Hypothalamus (tissue), 51 donors: ENCODE measurements at places on chromosomes 6 and 20.

DNA sequence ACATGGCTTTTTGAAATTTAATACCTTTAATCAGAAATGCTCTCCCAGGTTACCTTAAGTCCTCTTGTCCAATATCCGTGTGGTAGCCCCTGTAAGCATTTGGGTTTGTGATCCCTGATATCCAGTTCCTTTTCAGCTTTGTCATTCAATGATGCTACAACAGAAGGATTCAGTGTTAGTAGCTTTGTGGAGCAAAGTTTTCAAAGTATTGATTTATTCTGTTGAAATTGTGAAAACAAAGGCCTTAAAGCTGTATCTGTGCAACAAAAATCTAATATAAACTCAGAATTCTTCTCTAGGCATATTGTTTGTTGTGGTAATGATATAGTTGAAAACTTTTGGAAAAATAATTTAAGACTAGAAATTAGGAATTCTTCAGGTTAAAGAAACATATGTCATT lies 91.9 kb downstream of the ADGRB3 start:
- no peak for DNase-seq

- no peak for DNase-seq
Measured at GRCh38 chr6:83047065-83047754, 18.4 kb downstream of the UBE3D start.

- DNase-seq: no peak
Measured at GRCh38 chr6:72975352-72975752, 249.9 kb downstream of the KHDC1L start.

- DNase-seq: no peak
Measured at GRCh38 chr6:18141805-18142590, 12.9 kb downstream of the TPMT start.

DNA sequence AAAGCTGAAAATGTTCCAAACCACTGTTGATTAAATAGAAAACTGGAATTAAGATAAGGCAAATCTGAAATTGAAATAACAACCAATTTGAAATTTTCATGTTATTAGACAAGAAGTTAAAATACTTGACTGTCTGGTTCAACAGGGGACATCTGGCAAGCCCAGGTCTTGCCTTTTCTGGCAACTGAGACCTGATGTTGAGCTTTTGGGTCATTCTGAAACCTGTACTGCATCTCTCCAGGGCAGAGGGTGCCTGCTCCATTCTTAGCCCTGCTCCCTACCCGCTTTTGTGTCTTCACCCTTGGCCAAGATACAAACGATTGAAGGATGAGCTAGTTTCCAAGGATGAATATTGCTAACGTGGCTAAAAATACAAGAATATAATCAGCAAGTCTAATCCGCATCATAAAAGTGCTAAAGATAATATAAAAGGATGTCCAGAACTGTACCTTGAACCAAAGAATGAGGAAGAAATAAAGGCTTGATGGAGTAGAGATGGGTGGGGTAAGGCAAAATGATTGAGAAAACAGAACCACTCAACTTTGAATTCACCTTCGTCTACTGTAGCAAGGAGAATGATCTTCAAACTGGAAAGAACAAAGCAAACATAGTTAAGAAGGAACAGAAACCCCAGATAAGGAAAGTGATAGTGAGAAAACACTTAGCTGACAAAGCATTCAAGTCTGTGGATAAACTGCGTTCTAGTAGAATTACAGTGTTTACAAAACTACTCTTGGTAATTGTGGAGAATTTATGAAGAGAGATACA lies 109.8 kb upstream of the MAN1A1 start:
- no peak for DNase-seq

DNA sequence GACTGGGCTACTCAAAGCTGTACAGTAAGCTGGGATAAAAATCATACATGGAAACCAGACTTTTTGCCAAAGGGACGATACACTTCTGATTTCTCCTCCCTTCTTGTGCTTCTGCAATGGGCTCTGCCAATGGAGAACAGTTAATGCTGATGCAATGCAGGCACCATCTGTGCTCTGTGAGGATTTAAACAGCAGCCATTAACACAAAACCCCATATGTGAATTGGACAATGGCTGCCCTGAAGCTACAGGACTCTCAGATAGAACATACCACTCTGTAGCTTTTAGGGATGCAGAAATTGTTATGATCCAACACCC lies 71.9 kb downstream of the GJA10 start:
- no peak for DNase-seq

DNA sequence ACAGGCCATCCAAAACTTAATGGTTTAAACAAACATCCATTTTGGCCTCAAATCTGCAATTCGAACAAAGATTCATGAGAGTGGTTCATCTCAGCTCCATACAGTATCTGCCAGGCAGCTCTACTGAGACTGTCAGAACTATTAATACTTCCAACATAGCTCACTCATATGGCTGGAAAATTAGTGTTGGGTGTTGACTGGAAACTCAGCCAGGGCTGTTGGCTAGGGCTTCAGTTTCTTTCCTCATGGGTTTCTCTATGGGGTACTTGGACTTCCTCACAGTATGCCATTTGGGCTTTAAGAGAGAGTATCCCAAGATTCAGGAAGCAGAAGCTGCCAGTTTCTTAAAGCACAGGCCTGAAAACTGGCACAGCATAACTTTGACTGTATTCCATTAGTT lies 240.3 kb downstream of the TPBG start:
- no peak for DNase-seq

- no peak for DNase-seq
Measured at GRCh38 chr20:6673071-6673470, 94.4 kb upstream of the BMP2 start.

DNA sequence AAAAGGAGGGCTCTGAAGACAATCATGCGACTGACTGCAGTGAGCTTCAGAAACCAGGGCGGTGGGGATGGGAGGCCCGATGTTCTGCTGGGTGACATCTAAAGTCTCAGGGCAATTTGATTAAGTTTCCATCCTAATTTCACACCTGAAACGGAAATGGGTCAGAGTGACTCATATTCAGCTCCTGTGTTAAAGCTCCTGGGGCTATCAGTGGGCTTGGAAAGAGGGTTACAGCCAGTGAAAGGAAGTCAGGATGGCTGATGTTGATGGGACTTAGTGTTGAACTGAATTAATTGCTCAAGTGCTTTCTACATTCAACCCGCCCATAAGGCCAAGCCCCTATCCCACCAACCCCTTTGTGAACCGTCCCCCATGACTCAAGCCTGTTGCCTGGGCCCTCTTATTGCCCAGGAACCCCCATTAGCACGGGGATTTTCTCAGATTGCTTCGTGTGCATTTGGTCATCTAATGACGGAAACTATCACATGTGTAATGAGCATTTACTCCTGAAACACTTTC lies 47.1 kb upstream of the TBC1D7 start:
- no peak for DNase-seq

DNA sequence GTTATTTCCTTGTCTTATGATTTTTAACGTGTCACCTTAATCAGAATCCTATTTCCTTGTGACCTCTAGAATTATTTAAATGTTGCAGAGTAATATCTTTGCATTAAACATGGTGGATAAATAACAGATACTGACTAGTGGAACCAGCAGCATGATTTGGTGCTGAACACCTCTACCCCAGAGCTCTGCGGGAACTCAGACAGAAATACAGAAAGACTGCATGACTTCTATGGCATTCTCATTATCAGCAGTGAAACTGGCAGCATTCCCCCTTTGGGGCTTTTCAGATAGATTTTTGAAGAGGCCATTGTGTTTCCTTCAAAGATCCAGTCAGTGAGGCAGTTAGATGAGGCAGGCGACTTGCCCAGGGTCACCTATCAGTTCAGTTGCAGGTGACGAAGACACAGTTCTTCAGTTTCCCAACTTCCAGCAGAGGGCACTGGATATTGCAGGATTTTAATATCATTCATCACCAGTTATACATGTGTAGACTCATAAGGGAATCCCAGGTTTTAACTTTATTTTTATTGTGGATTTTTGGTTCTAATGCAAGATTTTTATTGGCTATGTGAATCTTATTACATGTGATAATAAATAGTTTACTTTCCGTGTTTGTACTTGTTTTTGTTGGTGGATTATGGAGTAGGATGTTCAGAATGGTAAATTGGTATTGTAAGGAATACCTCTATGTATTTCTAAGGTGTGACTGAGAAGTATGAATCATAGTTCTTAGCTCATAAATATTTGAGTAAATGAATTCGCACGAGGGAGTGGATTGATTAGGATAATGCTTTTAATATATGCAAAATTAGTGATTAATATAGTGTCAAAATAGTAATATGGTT lies 81.3 kb downstream of the AFDN start:
- DNase-seq: no peak

GRCh38 chr20:1973601-1974440 lies 20.0 kb downstream of the PDYN start:
- DNase-seq: no peak

- DNase-seq: no peak
Measured at GRCh38 chr6:31559958-31560696, 12.0 kb upstream of the LTA start.

GRCh38 chr6:131290955-131291354 lies 155.7 kb downstream of the AKAP7 start:
- DNase-seq: no peak

DNA sequence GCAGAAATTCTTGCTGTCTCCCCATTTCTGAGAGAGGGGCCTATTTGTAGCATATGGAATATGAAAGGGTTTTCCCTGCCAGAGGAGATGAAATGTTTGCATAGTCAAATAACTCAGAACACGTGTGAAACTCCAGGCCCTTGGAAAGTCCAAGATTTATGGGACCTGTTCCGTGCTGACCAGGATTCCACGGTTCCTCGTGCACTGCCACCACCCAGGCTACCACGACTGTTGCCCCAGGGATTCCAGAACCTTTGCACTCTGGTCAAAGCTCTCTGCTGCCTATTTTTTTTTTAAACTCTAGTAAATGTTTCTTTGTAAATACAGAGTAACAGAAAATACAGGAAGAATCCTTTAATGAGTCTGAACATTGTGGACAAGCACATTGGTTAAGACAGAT lies 35.0 kb downstream of the MYLK4 start:
- DNase-seq: no peak

- no peak for DNase-seq
Measured at GRCh38 chr6:85404564-85405174, 45.2 kb upstream of the NT5E start.

DNA sequence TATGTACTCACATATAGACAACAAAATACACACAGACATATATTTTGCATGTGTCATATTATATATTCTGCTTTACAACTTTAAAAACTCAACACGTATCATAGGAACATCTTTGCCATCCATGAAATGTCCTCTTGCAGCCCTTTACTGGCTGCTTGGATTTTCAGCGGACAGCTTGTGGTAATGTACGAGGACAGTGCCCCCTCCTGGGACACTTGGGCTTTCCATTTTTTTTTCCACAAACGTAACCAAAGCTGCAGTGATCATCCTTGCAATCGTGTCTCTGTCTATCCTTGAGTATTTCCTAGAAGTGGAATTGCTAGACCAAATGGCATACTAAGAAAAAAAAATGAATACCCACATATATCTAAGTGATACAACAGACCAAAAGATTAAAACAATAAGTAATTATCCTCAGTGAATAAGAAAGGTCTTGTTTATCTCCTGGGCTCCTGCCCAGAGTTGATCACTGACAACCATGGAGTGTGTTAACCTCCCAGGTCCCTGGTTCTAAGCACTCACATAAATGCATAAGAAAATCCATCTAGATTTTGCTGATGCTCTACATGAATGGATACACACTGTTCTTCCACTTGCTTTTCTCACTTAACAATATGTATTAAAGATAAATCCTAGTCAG lies 18.1 kb downstream of the BPI start:
- peak; percentile 54 for DNase-seq
